B cell (primary cell): ENCODE measurements at places on chromosomes 6 and 20.

DNA sequence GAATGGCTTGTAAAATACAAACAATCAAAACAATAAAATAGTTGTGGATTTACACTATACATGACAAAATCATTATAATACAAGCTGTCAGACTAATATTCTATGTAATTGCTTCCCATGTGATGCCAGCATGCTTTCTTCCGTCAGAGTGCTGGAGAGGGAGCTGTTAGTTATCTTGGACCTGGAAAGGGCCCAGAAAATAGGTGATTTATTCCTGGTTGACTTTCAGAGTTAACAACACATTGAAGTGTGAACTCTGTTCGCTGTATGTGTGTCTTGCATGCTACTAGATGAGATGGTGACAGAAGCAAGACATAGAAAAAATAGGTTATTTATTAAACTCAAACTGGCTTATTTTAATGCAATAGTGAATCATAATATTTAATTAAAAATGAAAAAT, 70.2 kb downstream of the CDYL start:
- no peak for DNase-seq

GRCh38 chr20:56685879-56686278, 56.8 kb downstream of the TFAP2C start:
- DNase-seq: no peak

DNA sequence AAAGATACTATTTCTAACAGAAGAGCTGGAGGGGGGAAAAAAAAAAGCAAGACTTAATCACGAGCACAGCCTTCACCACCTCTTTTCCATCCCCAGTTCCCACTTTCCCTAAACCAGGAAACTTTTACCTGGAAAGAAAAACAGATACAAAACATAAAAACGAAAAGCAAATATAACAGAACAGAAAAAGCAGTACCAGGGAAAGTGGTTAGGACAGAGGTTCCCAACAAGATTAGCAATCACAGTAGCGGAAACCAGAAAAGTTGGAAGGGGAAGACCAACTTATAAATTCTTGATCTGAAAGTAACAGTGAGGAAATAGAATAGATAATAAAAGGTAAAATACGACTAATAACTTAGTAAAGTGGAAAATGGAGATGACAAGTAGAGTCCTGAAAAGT, 1.2 kb downstream of the DDX39B start:
- no peak for DNase-seq

DNA sequence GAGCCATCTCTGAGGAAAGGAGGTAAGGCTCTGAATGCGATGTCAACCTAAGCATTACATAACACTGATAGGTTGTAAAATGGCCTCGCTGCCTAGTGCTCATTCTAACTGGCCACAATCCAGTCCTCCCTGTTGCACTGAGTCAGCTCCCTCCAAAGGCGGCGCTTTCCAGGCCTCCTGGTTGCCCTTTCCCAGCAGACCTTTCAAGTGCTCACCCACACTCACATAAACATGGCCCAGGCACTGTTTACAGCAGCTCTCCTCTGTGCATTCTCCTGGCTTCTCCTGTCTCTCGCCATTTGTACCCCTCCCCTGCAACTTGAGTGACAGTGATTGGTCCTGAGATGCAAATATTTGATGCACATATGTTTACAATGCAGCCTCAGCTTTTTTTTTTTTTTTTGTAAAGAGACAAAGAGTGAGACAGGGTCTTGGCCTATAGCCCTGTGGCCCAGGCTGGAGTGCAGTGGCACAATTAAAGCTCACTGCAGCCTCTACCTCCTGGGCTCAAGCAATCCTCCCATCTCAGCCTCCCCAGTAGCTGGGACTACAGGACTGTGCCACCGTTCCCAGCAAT, 36.8 kb upstream of the PRND start:
- DNase-seq: no peak

GRCh38 chr6:41798901-41799558, 11.5 kb downstream of the TOMM6 start:
- DNase-seq: no peak

- no peak for DNase-seq
These were observed 87.1 kb downstream of the NINL start for GRCh38 chr20:25498280-25498606.

DNA sequence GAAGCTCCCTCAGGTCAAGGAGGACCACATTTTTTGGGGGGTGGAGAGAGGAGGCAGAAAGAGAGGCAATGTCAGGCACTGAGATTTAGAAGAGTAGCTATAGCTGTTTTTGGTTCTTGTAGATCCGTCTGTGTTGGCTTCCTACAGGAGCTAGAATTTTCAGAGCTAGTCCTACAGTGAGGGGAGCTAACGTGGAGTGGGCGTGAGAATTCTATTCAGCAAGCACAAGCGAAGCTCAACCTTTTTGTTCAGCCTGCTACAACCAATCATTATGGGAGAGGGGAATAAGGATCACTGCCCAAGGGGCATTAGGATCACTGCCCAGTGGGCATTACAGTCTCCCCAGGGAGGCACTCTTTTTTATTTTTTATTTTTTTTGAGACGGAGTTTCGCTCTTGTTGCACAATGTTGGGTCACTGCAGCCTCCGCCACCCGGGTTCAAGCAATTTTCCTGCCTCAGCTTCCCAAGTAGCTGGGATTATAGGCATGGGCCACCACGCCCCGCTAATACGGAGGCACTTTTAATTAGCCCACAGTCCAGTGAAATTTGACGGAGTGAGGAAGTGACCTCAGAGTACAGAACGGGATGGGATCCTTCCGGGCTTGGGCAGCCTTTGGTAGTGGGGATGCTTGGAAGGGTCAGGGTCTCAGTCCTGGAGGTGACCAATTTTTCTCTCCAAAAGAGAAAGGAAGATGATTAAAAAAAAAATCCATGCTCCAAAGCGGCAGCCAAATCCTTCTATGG, 1.1 kb upstream of the PANK2 start:
- DNase-seq: no peak

DNA sequence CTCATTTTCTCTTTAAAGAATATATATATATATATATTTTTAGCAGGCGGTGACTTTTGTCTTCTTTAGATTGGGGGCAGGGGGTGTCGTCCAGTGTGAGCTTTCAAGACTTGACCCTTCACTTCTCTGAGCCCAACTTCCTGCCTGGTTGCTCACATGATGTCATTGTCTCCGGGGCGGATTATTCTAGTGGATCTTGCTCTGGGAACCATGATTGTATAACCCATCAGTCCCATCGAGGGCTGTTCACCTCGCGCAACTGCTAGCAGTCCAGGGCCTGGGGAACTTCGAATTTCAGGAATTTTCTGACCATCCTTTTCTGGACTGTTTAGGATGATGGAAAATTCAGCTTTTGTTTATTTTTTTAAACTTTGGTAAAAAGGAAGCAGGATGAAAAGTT, 1.0 kb downstream of the IGF2R start:
- DNase-seq: no peak

DNA sequence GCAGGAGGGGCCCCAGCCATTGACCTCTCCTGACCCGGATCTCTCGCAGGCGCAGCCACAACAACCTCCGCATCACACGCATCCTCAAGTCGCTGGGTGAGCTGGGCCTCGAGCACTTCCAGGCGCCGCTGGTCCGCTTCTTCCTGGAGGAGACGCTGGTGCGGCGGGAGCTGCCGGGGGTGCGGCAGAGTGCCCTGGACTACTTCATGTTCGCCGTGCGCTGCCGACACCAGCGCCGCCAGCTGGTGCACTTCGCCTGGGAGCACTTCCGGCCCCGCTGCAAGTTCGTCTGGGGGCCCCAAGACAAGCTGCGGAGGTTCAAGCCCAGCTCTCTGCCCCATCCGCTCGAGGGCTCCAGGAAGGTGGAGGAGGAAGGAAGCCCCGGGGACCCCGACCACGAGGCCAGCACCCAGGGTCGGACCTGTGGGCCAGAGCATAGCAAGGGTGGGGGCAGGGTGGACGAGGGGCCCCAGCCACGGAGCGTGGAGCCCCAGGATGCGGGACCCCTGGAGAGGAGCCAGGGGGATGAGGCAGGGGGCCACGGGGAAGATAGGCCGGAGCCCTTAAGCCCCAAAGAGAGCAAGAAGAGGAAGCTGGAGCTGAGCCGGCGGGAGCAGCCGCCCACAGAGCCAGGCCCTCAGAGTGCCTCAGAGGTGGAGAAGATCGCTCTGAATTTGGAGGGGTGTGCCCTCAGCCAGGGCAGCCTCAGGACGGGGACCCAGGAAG, 4.5 kb upstream of the COL9A3 start:
- no peak for DNase-seq

DNA sequence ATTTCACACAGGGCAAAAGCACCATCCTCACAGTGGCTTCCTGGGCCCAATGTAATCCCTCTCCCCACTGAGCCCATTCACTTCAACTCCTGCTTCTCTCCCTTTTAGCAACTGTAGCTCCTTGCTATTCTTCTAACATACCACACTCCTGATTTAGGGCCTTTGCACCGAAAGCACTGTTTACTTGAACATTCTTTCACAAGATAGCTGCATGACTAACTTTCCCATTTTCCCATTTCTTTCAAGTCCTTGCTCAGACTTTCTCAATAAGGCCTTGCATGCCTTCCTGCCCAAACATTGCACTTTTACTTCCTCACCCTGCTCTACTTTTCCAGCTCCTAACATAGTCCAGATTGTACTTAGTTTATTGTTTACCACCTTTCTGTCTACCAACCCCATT, 73.0 kb downstream of the SHPRH start:
- no peak for DNase-seq

GRCh38 chr6:88177961-88178464, 11.9 kb upstream of the CNR1 start:
- peak; percentile 79 for DNase-seq

GRCh38 chr6:124066269-124066668, 262.6 kb downstream of the NKAIN2 start:
- no peak for DNase-seq

DNA sequence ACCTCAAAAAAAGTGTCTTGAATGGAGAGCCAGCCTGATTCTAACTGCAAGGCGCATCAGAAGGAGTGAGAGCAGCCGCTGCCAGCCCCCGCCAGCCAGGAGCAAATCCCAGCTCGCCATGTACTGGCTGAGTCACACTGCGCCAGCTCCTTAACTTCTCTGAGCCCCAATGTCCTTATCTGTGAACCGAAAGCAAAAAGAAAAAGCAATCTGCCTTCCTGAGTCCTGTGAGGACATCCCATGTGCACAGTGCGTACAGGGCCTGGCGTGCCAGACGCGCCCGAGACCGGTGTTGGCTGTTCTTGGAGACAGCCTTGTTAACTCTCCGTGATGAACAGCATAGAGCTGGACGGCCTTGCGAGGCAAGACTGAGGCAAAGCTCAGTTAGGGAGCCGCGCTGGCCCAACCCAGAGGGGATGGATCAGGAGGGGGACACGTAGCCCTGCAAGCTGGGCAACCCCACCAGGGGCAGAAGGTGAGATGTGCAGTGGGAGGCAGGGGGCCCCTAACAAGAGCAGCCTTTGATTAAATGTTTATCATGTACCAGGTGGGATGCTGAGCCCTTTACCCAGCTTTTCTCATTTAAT, 122.7 kb downstream of the AGPAT4 start:
- DNase-seq: no peak

DNA sequence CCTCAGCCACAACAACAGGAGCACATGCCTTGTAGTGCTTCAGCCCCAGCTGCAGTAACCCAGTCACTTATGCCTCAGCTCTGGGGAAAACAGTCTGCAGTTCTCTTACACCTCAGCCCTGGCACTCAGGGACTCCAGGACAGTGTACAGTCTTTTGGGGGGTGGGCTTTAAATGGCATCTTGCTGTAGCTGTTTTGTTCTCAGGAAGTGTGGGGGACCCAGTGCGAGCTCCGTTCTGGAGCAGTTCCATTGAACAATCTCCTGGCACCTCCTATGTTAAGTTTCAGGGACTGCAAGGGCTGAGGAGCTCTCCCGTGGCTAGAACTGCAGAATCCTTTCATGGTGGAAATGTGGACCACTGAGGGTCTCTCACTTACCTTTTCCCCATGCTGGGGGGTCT, 55.2 kb downstream of the PLCG1 start:
- no peak for DNase-seq

DNA sequence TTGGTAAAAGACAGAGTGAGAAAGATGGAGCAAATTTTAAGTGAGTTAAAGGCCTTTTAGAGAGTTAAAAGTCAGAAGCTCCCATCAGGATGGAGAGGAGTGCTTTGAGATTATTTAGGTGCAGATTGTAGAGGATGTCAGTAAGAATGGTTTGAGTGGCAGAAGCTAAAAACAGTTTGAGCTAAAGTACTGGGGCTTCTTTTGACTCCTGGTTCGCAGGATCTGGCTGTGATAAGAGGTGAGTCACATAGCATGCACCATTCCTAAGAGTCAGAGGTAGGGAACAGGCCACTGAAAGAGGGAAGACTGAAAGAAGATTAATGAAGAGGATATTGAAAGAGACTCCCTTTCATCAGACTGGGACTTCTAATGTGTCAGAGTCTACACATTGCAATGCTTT, 1047.9 kb upstream of the MAP3K7 start:
- DNase-seq: no peak

- no peak for DNase-seq
These were observed 116.7 kb upstream of the NRSN1 start for GRCh38 chr6:24009319-24009718.

GRCh38 chr6:52958546-52959255, 36.4 kb downstream of the GSTA4 start:
- DNase-seq: no peak

DNA sequence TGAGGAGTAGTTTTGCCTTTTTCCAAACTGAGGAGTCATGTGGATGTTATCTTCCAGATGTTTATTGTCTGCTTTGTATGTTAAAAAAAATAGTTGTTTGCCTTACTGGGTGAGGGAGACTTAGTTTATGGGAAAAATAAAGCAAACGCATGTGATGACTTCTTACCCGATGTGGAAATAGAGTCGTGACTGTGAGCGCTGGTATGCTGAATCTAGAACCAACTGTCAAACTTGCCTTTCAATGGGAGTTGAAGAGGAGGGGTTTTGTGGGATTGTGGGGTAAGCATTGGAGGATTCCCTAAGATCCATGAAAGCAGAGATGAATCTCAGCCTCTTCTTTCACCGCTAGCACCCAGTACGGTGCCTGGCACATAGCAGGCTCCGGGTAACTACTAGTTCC, 5.3 kb downstream of the DCBLD1 start:
- DNase-seq: no peak

DNA sequence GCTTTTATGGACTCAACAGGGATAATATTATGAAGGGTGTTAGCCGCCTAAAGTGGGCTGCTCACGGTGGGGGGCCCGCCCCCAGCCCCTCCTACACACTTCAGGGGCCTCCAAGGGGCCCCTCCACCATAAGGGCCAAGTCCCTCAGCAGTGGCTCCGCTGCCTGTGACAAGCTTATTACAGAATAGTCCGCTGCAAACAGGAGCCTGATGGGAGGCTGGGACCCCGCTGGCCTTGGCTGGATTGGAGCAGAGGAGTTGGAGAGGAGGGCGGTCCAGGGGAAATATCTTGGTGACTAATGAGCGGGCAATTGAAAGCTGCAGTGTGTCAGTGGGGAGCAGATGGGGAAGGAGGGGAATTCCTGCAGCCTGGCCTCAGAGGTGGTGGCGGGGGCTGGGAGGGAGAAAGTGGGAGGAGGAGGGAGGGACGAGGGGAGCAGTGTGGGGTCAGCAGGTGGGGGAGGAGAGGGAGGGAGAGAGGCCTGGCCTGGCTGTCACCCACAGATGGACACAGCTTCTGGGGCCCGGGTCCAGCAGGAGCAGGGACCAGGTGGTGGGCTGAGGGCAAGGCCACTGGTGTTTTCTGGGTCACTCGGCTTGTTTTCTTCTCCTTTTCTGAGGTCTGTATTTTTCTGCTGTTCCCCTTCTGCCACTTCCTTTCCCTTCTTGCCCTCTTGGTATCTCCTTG, 57.6 kb upstream of the FOXP4 start:
- no peak for DNase-seq
